ENCODE measurements at places on chromosomes 3 and 15.

DNA sequence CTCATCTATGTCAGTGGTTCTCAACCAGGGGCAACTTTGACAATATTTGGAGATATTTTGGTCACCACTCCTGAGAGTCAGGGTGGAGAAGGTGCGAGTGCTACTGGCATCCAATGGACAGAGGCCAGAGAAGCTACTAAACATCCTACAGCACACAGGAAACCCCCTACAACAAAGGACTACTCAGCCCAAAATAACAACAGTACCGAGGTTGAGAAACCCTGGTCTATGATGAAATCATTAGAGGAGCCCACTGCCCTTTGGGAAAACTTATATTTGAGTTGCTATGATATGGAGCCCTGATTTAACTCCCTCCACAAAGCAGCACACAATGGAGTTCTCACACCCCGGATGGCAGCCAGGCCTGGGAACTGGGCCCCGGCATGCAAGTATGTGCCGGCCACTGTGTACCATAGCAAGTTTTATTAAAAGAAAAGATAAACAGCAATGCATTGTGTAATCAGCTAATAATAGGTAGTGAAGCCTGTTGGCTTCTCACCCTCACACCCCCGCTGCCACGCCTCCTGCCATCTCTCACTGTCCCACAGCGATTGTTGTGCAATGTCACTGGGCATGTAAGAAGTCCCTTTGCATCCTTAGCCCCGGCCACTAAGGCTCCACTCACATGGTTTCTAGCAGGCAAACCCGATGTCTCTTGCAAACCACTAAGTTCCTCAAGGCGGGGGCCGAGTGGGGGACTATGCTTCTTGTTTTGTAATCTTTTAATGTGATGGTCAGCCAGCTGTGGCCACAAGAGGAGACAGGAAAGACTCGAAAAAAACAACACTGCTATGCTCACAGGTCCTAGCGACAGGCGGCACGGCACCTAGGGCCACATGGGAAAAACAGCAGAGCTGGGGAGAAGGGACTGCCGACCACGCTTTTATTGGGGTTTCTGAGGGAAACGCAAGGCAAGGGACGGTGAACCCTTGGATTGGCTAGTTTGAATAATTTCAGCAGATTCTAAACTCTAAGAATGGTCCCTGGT, 110.0 kb downstream of the AQP9 start:
- DNase-seq: peak; percentile 76

DNA sequence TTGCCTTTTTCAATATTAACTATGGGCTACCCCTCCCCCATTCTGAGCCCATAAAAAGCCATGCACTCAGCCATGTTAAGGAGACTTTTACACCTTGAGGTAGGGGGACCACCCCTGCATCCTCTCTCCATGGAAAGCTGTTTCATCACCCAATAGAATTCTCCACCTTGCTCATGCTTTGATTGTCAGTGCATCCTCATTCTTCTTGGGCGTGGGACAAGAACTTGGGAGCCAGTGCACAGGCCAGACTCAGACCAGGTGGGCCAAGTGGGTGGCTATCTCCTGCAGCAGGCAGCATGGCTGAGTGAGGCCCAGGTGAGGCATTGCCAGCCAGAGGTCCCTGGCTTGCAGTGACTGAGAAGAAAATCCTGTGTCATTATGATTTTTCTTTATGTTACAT, 357.4 kb upstream of the CDIN1 start:
- no peak for DNase-seq

DNA sequence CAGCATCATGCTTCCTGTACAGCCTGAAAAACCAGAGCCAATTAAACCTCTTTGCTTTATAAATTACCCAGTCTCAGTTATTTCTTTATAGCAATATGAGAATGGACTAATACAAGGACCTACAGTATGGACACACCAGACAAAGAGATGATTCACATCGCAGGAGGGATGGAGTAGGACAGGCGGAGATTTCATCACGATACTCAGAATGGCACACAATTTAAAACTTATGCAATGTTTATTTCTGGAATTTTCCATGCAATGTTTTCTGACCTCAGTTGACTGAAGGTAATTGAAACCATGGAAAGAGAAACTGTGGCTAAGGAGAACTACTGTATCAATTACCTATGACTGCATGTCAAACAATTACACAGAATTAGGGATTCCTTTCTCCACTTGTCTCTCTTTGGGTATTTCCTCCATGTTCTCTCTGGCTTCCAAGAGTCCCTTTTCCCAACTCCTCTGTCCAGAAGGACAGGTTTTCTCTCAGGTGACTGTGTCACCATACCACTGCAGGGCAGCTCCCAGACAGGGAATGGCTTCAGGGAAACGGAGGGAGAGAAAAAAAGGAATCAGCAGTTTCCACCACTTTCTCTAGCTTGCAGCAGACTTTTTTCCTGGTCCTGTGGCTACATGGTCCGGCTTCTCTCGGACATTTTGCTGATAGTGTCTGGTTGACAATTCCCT, 3.0 kb upstream of the ANO10 start:
- no peak for DNase-seq

DNA sequence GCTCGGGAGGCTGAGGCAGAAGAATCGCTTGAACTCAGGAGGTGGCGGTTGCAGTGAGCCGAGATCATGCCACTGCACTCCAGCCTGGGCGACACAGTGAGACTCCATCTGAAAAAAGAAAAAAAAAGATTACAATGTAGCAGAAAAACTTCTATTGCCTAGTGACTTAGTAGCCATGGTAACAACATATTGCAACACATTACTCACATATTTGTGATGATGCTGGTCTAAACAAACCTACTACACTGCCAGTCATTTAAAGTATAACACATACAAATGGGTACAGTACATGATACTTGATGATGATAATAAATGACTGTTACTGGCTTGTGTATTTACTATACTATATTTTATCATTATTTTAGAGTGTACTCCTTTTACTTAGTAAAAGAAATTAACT, 125.6 kb downstream of the PLOD2 start:
- DNase-seq: no peak

GRCh38 chr3:133894353-133895207, 1.1 kb downstream of the RAB6B start:
- DNase-seq: no peak

All from CD4-positive, alpha-beta T cell treated with Interleukin-4 for 1 hour (primary cell).